AG04450 (cell line): ENCODE measurements at places on chromosomes 1 and 21. TPM values are rescaled to one million over a fixed set of nuclear protein-coding genes. Genes with fewer than 3 reads are reported as not detected.

DNA sequence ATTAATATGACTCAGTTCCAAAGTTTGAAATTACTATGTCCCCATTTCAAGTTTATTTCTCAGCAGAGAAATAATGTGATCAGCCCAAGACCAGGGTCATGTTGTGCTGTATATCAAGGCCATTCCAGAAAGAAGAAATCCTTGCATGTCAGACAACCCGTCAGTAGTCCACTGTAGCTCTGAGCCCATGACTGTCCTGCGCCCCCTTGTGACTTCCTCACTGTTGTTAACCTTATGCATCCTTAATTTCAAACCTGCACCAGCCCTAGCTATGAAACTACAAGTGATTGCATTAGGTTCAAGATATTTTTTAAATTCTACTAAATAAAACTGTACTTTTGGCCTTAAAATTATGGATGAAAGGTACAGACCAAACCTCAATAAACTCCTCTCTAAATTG, 133.0 kb downstream of the LRRC7 start:
- no peak for DNase-seq

DNA sequence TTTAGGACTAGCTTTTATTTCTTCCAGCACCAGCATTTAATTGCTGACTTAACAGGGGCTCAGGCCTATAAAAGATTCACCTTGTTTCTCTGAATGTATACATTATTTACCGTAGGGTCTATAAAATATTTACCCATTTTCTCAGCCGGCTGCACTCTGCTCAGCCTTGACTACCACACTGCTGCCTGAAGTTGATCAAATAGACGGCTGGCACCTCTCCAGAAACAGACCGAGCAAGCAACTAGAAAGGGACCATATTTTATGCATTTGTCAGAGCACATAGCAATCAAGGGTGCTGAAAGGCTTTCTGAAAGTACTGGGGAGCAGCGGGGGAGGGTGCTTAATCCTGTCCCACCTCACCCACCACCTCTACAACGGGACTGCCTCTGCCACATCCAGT, 64.7 kb upstream of the FGGY start:
- DNase-seq: no peak

DNA sequence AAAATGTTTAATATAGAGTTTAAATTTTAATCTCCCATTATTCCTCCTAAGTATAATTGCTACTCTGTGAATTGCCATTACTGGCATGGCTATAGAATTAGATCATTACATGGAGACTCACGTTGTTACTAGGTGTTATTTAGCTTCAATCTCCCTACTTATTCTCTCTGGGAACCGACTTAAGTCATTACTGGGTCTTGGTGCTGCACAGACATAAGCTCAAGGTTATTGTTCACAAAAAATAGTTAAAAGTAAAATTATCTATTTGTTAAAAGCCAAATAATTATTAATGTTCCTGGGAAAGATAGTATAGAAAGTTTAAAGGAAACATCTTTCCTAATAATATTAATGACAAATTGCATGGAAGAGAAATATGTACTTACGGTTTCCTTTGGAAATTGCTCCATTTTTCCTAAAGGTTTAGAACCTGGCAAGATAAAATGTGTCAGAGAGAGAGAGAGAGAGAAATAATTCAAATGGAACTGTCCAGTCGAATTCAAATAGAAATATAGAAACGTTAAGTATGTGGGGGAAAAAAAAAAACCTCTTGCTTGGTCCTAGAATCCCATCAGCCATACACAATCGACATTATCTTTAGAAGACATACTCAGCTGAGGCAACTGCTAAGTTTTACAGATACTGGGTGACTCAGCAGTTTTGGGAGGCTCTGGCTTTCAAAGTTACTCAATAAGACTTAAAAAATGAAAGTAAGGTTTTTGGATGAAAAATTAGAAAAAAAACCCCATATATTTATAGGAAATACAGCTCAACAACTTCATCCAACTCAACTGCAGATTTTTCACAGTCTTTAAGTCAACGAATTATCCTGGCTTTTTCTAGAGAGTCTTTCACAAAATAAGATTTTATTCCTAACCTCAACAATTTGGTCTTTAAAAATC, at the start of gene SPTA1:
Gene SPTA1 (minus strand): TSS at position 605 of the 899 bp plus-strand sequence. CDS start 198 bp downstream, at position 407.
- no peak for DNase-seq

- no peak for DNase-seq
Measured at GRCh38 chr21:41858466-41859296, 20.5 kb downstream of the PRDM15 start.

DNA sequence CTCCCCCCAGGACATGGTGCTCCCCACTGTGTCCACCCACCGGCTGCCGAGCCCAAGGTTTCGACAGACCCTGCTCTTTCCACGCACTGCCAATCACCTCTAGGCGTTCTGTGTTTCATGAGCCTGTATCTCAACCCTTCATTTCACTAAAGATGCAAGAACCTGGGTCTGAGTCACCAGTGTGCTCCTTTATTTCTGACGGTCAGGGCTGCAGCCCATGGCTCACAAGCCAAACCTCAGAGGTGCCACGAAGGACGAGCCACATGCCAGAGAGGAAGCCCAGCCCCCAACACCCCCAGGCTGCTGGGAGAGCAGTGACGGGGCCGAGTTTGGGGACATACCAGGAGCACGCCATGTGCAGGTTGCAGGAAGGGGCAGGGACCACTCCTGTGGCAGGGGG, 79.2 kb upstream of the ARHGEF16 start:
- no peak for DNase-seq

GRCh38 chr1:59856725-59857338, 42.1 kb downstream of the HOOK1 start:
- no peak for DNase-seq

DNA sequence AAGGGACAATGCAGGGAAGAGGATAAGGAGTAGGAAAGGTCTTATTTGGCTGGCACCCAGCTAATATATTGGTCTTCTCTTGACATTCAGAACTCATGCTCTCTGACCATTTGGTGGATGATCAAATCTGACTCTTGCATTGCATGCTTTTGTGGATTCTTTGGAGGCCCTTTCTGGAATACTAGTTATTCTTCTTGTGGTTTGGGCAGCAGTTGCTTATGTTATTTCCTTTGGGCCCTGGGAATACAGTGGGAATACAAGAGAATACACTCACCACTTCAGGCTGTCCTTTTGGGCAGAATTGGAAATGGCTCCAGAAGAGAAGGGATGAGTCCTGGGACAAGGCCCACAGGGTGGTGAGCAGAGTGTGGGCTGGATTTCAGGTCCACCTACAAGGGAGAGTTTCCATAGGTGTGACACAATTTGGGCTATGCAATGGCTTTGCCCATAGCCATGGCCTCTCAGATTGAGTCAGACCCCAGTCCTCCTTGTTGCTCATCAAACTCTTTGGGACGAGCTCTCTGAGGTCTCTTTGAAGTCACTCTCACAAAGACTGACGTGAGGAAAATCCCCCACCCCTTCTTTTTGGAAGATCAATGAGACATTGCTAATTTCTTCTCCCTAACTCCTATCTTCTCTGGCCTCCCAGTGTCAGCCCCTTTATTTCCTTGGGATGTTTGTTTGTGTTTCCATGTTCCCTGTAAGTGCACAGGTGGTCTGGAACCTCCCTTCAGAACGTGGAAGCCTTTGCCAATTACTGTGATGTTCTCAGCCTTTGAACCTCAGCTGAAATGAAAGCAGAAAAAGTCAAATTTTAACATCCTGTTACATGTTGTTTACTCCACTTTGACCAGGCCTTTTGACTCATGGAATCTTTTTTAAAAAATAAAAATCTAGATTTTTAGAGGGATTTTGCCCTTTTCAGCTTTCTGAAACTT, 19.4 kb downstream of the HSD11B1 start:
- no peak for DNase-seq

DNA sequence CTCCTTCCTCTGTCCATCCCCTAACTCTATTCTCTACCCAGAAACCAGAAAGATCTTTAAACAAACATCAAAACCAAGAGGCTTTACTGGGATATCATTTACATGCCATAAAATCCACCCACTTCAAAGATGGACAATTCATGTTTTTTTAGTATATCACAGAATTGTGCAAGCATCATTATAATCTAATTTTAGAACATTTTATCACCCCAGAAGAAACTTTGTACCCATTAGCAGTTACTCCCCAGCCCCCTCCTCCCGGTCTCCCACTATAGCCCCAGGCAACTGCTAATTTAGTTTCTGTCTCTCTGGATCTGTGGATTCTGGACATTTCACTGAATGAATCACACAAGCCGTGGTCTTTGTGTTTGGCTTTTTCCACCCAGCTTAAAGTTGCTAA, 4.8 kb upstream of the SELENON start:
- DNase-seq: no peak

DNA sequence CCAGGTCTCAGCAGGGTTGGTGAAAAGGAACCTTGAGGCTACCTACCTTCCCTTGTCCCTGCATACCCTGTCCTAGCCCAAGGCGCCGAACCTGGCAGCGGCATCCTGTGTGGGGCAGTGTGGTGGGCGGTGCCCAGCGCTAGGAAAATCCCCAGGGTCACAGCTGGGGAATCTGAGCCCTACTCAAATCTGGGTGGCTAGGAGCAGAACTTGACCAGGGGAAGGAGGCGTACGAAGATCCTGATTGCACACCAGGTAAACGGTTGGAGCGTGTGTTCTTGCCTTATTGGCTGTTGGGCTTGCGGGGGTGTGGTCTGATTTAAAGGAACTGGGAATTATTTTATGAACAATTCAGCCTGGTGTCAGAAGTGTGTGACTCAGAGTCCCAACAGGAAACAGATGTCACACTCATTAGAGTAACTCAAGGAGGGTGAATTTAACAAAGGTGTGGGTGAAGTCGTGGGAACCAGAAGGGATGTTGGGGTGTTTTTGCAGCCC, 118.6 kb downstream of the LRIG2 start:
- no peak for DNase-seq

DNA sequence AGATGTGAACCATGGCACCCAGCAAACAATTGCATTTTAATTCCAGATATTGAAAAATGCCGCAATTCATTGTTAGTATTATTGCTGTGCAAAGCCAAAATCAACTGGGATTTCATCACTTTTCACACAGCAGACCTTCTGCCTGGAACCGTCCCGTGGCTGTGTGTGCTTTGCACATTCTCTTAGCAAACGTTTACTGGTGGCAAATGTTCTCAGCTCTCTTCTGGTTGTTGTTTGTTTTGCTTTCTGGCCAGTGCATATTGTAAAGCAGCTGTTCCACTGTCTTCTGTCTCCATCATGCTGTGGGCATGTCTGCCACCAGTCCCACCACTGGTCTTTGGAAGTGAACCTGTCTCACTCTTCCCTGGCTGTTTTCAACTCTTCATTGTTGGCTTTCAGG, 19.8 kb upstream of the TTLL10 start:
- no peak for DNase-seq

GRCh38 chr1:16925635-16926490, 4.1 kb downstream of the CROCC start:
- DNase-seq: no peak

GRCh38 chr1:154265586-154265985, 6.8 kb upstream of the HAX1 start:
- DNase-seq: no peak

GRCh38 chr1:9289090-9289534, 3.6 kb upstream of the SPSB1 start:
- no peak for DNase-seq

DNA sequence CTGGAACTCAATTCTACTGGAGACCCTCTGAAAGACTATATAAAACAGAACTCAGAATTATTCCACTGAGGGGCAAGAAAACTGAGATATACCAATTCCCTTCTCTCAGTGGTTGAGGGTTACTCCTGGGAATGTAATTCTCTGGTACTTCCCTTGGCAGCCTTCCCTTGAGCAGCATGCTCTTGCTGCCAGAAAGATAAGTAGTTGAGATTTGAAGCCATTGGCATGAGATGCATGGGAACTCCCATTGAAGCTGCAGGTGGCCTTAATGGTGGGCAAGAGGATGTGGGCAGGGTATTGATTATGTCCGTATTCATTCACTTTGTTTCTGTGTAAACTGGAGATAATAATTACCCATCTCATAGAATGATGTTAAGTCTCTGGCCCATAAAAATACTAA, 28.6 kb upstream of the C1orf185 start:
- no peak for DNase-seq

DNA sequence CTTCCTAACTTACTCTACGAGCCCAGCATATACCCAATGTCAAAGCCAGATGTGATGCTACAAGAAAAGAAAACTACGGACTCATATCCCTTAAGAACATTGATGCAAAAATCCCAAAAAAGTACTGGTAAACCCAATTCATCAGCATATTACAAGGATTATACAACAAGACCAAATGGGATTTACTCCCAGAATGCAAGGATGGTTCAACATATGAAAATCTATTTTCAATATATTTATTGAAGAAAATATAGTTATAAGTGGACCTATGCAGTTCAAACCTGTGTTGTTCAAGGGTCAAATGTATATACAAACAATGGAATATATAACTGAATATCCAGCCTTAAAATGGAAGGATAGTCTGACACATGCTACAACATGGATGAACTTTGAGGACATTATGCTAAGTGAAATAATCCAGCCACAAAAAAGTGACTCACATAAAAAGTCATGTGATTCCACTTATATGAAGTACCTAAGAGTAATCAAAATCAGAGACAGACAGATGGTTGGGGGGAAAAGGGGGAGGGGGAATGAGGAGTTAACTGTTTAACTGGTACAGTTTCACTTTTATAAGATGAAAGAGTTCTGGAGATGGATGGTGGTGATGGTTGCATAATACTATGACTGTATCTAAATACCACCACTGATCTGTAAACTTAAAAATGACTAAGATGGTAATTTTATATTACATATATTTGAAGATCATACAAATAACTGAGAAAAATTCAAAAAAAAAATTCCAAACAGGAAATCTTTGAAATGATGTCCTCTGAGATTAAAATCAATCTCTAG, 3.7 kb upstream of the KLF18 start:
- no peak for DNase-seq

Gene FAM163A
- polyA plus RNA-seq: not detected in 2 replicates

Gene LHX8
- polyA plus RNA-seq: not detected in 2 replicates

Gene C1orf141
- not detected in 2 replicates for polyA plus RNA-seq

Gene CRP
- polyA plus RNA-seq: not detected in 2 replicates

Gene TNFRSF9
- polyA plus RNA-seq: 0.91 and 0.94 TPM in 2 replicates

Gene FH
- polyA plus RNA-seq: 80.6 and 104 TPM in 2 replicates

Gene MIXL1
- polyA plus RNA-seq: 0.12 and 0.21 TPM in 2 replicates

Gene RGSL1
- not detected in 2 replicates for polyA plus RNA-seq
